LNCaP clone FGC (cell line): ENCODE measurements at places on chromosomes 1 and 21.

- DNase-seq = no peak
Observed at GRCh38 chr1:210428696-210429095, 100.0 kb downstream of the HHAT start.

DNA sequence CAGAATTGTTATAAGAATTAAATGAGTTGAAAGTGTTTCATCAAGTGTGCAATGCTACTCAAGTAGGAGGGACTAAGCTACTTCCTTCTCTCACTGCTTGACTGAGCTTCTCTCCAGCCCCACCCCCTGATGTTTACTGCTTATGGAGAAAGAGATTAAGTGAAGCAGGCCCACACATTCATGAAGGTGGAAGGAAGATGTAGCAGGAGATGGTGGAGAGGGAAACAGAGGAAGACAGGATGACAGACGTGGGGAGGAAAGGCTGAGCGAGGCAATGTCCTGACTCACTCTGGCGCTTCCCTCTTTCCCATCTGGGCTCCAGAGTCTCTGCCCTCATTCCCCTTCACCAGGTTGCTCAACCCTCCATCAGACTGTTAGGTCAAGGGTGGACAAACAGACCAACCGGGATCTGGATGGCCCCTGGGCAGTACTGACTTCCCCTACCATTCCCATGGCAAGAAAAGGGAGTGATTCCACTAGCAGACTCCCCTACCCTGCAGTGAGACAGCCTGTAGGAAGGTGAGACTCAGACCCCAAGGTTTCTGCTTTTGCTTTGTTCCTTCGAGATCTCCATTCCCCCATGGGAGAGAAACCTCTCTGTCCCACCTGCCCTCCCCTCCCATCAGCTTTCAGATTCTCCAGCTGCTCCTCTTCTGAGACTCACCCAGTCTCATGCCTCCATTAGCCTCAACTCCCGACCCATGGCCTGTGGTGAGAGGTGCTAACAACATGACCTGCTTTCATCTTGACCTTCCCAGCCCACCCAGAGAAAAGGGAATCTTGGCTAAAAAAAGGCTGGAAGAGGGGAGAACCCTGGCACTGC lies 3.1 kb upstream of the ARHGEF2 start:
- no peak for DNase-seq

GRCh38 chr21:34592120-34592955 lies 22.6 kb downstream of the RCAN1 start:
- no peak for DNase-seq

GRCh38 chr21:44531606-44532564 lies 8.1 kb downstream of the KRTAP10-1 start:
- no peak for DNase-seq

DNA sequence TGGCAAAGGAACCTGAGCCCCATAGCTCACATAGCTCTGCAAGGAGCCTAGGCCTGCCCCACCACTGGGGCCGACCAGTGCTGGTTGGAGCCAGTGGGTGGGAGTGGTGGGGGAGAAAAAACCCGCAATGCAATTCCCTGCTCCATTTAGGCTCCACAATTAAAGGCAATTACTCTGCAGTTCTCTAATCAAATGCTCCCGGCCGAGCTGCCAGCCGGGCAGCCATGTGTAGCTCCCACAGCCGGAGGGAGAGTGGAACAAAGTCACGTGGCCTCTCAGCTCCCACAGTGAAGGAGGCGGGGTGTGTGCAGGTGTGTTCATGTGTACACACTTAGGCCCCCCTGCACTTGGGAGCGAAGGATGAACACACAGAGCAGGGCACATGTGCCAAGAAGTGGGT lies 81.6 kb downstream of the KIRREL1 start:
- DNase-seq = no peak

DNA sequence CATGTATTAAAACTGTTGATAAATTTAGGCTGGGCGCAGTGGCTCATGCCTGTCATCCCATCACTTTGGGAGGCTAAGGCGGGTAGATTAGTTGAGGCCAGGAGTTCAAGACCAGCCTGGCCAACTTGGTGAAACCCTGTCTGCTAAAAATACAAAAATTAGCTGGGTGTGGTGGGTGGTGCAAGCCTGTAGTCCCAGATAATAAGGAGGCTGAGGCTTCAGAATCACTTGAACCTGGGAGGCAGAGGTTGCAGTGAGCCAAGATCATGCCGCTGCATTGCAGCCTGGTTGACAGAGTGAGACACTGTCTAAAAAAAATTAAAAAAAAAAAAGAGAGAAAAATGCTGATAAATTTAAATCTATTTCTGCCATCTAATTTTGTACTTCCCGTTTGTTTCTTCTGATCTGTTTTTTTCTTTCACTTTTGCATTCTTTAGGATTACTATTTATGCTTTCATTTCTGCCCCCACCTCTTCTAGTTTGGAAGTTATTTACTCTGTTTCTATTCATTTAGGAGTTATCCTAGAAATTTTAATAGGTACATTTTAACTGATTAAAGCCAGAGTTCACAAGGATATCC lies 3.2 kb upstream of the DENND1B start:
- no peak for DNase-seq

- no peak for DNase-seq
Observed at GRCh38 chr21:15446223-15446622, 283.6 kb upstream of the USP25 start.

DNA sequence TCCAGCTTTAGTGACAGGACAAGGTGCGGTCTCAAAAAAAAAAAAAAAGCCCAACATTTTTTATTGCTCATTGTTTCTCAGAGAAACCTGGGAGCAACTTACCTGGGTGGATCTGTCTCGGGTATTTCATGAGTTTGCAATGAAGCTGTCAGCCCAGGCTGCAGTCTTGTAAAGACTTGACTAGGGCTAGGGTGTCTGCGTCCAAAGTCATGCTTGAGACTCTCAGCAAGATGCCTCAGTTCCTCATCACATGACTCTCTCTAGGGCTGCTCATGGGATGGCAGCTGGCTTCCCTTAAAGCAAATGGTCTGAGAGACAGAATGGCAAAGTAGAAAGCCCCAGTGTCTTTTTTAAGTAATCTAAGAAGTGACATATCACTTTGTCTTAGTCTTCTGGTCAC lies 8.1 kb downstream of the GABPA start:
- no peak for DNase-seq

GRCh38 chr1:231508941-231509340 lies 19.5 kb upstream of the TSNAX start:
- DNase-seq = no peak

DNA sequence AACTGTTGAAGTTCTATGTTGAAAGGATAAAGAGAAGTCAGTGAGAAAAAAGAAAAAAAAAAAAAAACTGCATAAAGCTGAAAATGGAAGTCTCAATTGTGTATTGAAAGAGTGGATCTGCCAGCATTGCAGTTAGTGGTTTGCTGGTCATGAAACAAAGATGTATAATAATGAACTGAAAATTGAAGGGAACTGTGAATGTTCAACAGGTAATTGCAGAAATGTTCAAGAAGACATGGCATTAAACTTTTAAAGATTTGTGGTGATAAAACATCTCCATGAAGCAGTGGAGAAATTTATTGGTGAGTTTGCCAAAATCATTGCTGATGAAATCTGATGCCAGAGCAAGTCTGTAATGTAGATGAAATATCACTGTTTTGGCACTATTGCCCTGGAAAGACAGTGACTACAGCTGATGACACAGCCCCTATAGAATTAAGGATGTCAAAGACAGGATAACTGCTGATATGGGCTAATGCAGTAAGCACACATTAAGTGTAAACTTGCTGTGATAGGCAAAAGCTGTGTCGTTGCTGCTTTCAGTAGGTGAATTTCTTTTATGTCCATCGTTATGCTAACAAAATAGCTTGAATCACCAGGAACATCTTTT lies 71.0 kb downstream of the RD3 start:
- no peak for DNase-seq

DNA sequence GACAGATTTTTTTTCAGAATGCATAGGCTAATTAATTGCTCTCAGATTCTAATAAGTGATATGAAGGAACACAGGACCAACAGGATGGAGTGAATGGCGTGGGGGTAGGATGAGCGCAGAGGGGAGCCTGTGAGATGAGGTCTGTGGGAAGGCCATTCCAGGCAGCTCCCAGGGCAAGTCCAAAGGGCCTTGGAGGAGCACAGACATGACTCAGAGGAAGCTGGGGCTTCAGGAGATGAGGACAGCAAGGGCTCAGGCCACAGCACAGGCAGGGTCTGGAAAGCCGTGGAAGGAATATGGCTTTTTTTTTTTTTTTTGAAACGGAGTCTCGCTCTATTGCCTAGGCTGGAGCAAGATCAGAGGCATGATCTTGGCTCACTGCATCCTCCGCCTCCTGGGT lies 35.1 kb downstream of the FMN2 start:
- no peak for DNase-seq

- no peak for DNase-seq
Observed at GRCh38 chr21:38903690-38904139, 98.0 kb downstream of the ETS2 start.

DNA sequence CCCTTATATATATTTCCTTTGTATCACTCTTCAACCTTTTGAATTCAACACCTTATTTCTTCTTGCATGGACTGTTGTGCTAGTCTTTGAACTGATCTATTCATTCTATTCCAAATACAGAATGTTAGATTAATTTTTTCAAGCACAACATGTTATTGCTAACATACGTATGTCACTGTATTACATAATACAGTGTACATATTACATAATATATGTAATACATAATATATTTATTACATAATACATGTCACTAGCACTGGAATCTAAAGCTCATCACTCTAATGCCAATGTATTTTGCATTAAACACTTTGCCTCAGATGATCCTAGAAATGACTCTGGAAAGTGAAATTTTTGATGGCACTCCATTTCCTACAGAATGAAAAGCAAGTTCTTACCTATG lies 59.8 kb downstream of the LRRC8D start:
- DNase-seq = no peak

- DNase-seq = peak; percentile 50
Observed at GRCh38 chr1:26275580-26276431, 4.1 kb upstream of the SH3BGRL3 start.

DNA sequence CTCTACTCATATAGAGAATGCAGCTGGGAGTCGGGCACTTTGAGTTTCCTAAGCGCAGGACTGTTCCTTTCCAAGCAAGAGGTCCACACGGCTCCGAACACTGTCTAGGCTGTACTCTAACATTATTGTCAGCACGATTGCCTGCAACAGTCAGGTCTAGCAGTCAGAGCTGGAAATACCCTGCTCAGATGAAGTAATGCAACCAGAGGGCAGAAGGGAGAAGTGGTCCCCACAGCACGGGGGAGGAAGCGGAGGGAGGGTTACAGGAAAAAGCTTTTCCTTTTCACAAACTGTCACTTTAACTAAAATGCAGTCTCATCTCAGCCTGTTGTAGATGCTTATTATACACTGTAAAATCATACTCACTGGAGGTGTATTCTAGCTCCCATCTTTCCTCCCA lies 98.9 kb upstream of the SLC44A3 start:
- DNase-seq = no peak

GRCh38 chr1:88519156-88519555 lies 164.9 kb upstream of the PKN2 start:
- DNase-seq = no peak

GRCh38 chr1:199247891-199248290 lies 609.1 kb downstream of the PTPRC start:
- no peak for DNase-seq

DNA sequence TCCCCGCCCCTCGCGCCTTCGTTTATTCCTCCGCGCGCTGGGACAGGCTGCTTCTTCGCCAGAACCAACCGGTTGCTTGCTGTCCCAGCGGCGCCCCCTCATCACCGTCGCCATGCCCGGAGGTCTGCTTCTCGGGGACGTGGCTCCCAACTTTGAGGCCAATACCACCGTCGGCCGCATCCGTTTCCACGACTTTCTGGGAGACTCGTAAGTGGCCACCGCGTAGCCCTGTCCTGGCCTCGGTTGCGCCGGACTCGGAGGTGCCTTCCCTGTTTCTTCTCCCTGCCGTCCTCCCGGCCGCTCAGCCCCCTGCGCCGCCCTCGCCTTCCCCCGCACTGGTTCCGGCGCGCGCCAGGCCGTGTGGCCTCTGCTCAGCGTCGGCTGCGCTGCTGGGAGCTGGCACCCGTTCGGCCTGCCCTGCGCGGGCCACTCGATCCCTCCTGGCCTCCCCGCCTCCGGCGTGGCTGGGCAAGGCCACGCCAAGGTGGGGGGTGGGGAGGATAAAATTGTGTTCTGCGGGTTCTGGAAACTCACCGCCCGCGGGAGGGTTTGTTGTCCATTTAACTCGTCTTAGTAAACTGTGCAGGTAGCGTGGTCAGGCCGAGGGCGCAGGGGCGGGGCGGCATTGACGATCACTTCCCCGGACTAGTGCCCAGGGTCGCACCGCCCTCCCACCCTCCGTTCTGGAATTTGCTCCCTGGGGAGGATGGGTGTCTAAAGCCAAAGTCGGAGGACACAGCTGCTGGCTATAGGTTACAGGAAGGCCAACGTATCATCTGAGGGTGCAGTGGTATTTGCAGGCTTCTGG lies at the start of gene PRDX6:
PRDX6 (plus strand) TSS at position 50 of the 808 bp plus-strand sequence; CDS start at position 113, 63 bp downstream.
- DNase-seq = no peak

GRCh38 chr1:180611016-180611930 lies 20.5 kb upstream of the XPR1 start:
- DNase-seq = no peak

DNA sequence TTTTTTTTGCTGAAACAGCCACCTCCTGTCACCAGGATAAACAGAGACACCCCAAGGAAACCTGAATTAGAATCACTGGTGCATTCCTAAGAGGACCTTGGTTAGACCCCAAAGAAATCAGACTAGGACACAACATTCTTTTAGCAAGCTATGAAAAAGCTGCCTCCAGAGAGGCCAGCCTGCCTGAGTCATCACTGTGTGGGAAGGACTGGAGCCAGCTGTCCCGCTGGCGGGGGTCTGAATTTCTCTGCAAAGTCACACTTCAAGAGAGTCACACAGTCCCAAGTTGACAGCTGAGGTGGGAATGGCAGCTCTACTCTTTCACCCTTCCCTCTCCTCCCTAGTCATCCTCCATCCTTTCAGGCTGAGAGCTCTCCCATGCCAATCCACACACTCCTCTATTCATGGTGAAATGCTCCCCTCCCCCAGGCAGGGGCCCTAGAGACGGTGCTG lies 405.0 kb upstream of the POU3F1 start:
- DNase-seq = no peak

GRCh38 chr1:15973772-15974171 lies 2.1 kb downstream of the ZBTB17 start:
- no peak for DNase-seq

- no peak for DNase-seq
Observed at GRCh38 chr1:109918671-109919070, 8.0 kb downstream of the CSF1 start.

DNA sequence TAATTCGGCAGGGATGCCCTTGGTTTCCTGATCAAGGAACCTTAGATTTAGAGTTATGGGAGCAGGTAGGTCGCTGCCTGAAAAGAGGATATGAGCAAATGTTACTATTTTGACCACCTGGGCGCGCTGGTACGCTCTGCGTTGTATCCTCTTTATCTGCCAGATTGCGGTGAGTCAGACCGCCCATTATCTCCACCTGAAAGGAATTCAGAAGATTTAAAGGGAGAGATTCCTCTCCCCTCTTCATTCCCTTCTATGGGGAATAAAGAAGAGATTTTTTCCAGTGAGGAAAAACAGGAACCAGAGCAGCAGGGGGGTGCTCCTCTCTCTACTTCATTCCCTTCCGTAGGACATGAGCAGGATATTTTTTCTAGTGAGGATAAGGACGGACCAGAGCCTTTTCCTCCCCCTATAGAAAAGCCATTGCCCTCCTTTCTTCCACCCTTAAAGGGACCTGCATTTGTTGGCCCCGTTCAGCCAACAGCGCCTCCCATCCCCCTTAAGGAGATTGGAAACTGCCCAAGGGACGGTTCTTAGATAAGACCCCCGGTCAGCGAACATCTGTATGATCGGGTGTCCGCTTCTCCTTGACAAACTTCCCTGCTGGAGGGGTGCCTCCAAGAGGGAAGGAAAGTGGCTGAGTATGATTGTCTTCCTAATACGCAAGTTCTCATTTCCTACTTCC lies 34.1 kb downstream of the CLCA1 start:
- no peak for DNase-seq
